ENCODE measurements at places on chromosomes 2 and 18.

DNA sequence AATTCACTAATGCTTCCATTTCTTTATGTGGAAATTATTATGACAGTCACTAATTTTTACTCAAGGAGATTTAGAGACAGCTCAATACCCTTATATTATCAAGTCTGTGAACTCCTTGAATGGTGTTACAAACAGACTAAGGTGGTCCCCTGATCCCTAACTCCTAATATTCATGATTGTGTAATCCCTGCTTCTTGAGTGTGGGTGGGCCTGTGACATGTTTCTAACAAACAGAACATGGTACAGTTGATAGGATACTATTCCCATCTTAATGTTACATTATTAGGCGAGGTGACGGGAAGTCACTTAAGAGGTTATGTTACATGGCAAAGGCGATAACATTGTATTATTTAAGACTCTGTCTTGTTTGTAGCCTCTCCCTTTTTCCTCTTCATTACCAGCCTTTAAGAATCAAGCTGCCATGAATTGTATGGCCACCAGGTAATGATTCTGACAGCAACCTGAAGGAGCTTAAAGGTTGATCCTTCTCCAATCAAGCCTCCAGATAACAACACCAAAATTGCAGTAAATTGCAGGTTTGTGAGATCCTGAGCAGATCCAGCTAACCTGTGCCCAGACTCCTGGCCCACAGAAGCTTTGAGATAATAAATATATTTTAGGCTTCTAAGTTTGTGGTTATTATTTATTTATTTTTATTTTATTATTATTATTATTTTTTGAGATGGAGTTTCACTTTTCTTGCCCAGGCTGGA, 32.1 kb downstream of the CYTIP start:
- no peak for DNase-seq

DNA sequence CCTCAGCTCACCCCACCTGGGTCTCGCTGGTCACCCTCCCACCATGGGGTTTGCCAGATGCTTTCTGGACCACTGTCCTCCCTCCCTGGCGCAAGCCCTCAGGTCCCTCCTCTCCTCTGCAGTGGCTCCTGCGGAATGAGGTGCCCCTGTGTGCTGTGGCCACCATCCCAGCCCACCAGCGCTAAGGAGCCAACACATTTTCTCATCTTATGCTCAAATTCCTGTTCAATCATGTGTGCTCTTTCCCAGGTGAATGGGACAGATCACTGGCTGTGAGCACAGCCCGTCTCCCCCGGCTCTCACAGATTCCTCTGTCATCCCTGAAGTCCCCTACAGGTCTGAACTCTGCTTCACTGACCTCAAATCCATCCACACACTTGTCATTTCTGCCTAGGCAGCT, 15.2 kb upstream of the CCDC74B start:
- DNase-seq: no peak

GRCh38 chr18:45164551-45164950, 450.7 kb upstream of the SLC14A2 start:
- DNase-seq: no peak

GRCh38 chr2:47373747-47374146, 29.2 kb upstream of the MSH2 start:
- peak; percentile 78 for DNase-seq

DNA sequence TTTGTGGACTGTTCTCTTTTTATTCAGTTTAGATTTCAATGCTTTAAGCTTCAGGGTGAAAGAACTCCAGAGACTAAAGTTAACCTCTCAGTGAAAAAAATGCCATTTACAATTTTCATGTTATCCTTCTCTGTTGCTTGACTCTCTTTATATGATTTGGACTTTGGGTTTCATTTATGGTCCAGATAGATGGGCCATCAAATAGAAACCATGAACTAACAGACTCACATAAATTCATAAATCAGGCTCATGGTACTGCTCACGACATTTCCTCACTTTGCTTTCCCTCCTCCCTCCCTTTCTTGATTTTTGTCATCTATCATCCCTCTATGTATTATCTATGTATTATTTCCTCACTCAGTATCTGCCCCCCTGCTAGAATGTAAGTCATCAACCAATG, 10.0 kb downstream of the FAM110C start:
- DNase-seq: no peak

- DNase-seq: no peak
Measured at GRCh38 chr2:118565786-118566540, 281.5 kb downstream of the EN1 start.

DNA sequence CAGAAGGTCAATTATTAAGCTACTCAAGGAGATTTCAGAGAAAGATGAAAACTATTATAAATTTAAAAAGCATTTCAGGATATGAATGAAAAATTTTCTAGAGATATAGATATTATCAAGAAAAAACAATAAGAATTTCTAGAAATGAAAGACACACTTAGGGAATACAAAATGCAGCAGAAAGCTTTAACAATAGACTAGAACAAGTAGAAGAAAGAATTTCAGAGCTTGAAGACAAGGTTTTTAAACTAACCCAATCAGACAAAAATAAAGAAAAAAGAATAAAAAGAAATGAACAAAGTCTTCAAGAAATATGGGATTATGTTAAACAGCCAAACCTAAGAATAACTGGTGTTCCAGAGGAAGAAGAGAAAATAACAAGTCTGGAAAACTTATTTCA, 34.4 kb downstream of the FLACC1 start:
- no peak for DNase-seq

DNA sequence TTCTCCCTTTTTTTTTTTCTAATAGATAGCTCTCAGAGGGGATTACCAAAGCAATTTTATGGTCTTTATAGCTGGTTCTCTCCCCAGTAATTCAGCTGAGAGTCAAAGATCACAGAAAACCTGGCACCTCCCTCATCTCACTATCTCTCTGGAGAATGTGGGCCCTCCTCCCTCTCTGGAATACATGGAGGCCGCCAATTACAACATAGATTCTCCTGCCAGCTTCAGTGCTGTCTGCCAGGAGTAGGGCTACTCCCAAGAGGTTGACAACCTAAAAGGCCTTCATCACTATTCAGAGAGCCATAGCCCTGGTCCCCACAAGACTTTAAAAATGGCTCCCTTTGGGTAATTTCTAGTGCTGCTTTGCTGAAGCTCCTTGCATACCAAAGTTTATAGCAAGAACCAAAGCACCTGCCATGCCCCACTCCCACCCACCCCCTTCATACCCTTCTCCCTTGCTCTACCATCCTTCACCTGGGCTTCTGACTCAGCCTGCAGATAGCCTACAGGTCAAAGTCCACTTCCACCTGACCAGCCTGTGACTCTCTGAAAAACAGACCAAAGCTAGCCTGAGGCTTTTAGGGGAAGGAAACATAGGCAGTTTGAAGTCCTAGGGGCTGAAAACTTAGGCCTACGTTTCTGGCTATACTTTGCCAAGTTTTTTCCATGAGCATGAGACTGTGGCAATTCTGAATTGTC, 472.3 kb downstream of the TNS1 start:
- DNase-seq: no peak

- no peak for DNase-seq
Measured at GRCh38 chr2:28809927-28810326, 707 bp upstream of the SPDYA start.

- DNase-seq: no peak
Measured at GRCh38 chr2:208037564-208038487, 12.5 kb upstream of the PLEKHM3 start.

GRCh38 chr2:23008440-23008839, 376.5 kb upstream of the KLHL29 start:
- DNase-seq: no peak

DNA sequence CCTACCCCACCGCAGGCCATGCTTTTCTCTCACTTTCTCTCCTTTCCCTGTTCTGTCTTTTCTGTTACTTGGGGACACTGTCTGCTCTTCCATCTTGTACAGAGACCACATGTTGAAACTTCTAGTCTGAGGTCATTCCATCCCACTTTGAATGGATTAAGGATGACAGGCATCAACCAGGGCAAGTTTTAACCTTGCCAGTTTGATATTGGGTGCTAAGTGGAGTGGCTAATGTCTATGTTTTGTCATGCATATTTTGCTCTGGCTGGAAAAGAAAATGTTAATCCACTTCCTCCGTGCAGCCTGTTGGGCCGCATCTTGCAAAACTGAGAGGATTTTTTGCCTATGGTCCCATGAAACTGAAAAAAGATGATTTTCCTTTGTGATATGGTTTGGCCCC, 205.5 kb upstream of the SESTD1 start:
- no peak for DNase-seq
